ENCODE measurements at places on chromosomes 5 and 9.

- DNase-seq = no peak
Observed at GRCh38 chr9:123960965-123961364, 31.0 kb upstream of the DENND1A start.

DNA sequence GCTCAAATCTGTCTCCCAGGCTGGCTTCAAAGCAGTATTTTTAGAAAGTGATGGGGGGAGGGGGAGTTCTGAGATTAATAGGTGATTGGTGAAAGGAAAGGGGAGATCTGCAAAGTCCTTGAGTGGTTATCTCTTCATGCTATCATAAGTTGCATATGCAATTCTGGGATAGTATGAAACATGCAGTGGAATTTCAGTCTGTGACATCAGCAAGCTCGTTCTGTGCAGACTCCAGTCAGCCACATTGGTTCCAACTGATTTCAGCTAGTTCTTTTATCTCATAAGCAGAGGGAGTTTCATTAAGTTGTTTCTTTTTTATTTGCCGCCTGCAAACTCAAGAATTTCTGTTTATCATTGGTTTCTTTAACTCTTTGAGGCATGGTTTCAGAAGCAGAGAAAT, 180.5 kb upstream of the SH3GL2 start:
- no peak for DNase-seq

DNA sequence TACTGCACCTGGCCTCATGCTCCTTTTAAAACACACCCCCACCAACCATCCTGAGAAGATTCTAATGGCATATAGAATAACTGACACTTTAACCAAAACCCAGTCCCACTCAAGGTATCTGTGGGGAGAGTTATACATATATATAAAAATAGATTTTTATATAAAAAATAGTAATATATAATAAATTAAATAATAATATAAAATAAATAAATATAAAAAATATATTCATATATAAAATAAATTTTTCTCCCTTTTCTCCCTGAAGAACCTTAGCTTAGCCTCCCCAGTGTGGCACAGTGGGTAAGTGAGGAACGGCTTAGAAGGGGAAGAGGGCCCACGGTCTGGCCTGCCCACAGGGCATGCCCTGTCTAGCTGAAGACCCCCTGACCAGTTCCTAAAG, 51.1 kb upstream of the SSBP2 start:
- no peak for DNase-seq

- DNase-seq = no peak
Observed at GRCh38 chr9:4654084-4654483, 8.0 kb upstream of the PLPP6 start.

DNA sequence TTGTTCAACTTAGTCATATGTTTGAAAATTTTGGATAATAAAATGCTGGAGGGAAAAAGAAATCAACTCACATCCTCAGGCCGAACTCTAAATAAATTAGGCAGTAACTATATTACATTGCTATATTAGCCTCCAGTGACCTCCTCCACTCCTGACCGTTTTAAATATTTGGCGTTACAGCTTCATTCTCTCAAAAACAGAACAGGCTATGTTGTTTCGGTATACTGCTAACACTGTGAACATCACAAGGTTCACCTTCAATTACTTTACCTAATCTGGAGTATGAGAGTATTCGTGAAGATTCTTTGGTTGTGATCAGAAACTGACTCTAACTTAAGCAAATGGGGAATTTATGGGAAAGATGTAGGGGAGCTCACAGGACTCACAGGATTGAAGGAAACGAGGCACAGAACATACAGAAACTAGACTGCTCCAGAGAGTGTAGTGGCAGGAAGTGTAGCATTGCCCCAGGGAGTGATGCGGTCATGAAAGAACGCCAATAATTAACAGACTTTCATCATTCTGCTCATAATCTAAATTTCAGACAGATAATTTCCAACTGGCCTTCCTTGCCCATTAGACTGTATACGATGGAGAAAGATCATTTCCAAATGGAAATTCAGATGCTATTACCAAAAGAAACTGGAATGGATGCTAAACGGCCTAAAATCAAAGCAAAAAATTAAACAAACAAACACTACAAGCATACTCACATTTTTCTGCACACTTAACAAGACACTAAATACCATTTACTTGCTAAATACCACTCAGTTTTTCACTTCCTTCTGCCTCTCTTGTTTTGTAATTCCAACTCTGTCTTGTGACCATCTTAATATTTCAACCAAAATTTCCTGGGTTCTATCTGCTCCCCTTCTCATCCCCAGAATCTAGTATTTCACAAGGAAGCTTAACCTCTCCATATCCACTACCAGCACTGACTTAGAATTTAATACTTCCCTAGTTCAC, 110.1 kb upstream of the LPAR1 start:
- no peak for DNase-seq

DNA sequence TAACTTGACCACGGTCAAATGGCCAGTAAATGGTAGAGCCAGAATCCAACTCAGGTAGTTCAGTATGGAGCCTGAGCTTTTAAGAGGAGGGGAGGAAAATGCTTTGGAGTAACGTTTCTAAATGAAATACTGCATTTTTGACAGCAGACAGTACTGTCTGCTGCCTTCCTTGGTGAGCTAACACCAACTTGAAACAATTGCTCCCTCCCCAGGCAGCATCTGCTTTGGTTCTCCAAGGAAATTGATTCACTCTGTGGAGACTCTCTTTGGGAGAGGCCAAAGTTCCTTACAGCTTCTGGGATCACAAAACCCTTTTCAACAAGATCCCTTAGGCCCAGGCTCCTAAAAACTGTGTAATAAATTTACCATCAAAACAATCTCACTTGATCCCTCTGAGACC, 75.2 kb upstream of the SSBP2 start:
- DNase-seq = no peak

DNA sequence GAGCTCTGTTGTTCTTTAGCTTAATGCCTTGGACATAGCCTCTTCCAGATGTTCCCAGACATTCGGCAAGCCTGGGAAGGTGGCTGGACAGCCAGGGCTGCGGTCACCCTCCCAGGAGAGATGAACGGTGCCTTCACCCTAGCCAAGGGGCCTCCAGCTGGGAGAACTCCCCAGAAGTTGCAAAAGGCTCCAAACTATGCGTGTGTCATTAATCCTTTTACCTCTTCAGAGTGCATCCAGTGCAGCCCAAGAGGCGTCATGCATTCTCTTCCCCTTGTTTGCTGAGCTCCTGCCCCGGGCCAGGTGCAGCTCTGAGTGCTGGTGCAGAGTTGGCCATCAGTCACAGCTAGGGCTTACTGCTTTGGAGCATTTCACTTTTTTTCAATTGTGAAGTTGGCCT, 22.8 kb downstream of the HMCN2 start:
- no peak for DNase-seq

DNA sequence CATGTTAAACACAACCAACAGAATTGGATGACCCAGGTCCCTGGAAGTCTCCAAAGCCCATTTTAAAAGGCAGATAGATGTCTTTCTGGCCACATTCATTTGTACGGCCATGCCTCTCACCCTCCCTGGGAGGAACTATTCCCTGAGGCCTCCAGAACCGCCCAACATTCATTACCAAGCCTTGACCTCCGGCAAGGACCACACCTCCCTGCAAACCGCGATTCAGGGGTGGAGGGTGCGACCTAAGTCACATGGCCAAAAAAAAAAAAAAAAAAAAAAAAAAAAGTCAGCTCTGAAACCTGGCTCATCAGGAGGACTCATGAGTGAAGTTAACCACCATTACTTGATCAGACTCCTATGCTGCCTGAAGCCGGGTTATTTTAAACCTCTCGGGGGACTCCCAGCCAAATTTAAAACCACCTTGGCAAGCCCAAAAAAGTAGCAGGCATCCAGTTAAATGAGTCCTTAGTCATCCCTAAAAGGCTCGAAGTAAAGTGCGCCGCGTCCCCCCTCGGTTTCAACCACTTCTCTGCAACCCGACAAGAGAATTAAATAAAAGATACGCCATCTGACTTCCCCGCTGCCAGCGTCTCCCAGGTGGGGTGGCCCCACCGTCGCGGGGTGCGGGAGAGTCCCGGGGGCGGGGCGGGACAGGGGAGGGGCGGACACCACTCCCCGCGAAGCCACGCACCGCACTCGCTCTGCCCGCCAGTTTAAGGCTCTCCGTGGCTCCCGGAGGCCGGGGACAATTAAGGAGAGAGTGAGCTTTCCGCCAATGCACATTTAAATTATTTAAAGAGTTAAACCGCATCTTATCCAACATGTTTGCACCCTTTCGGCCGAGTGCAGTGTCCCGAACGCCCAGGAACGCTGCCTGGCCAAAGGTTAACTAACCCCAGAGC, 2.3 kb downstream of the KLF9 start:
- DNase-seq = peak; percentile 57

DNA sequence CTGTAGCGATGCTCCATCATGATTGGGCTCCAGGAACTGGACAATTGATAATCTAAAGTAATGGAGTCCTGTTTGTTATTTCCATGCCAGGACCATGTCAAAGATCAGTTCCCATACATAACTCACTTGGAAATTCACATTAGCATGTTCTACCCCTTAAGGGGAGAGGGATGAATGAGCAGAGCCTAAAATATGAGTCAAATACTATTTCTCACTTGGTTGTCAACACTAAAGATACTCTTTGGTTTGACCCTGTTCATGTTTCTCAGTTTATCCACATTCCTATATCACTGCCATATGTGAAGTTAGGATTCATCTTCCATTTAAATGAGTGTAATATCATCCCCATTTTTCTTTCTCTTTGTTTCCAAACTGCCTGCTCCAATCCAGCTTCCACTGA, 321.6 kb upstream of the PAPPA start:
- no peak for DNase-seq

DNA sequence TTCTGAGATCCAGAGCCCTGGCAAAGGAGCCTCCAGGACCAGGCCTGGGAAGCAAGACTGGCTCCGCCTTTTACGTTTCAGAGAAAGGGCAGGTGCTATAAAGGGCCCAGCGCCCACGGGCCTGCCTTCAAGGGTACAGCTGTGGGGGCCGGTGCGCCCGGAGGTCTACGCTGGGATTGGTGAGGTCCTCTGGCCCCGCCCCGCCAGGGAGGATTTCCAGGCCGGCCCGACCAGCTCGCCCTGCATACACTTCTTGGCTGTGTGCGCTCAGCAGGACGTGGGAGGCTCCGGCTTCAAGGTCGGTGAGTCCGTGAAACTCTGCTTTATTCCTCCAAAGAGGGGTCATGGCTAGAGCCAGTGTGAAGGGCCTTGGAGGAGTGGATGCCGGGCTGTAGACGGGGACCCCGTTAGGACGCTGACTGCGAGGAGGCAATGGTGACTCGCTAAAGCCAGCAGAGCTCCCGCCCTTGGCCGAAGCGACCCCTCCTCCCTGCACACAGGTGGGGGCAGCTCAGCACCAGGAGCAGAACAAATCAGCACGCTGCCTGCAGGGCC, at the start of gene CKMT2:
Gene CKMT2 (plus strand): TSS at position 243 of the 555 bp plus-strand sequence. CDS start 17,811 bp downstream, outside the sequence.
- peak; percentile 54 for DNase-seq

GRCh38 chr5:17212996-17213395, 4.4 kb upstream of the BASP1 start:
- DNase-seq = no peak

- DNase-seq = no peak
Observed at GRCh38 chr5:155017610-155018009, 4.1 kb downstream of the KIF4B start.

DNA sequence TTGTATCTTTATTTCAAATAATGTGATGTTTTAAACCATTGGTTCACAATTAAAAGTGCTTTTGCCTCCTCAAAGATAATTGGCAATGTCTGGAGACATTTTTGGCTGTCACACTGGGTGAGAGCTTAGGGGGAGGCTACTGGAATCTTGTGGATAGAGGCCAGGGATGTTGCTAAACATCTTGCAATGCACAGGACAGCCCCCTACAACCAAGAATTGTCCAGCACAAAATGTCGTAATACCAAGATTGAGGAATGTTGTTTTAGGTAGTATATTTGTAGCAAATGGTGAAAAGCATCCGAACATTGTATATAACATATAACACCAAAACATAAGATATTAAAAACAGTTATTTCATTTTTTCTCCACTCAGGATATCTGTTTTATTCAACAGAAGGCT, 99.8 kb downstream of the SLC44A1 start:
- no peak for DNase-seq

DNA sequence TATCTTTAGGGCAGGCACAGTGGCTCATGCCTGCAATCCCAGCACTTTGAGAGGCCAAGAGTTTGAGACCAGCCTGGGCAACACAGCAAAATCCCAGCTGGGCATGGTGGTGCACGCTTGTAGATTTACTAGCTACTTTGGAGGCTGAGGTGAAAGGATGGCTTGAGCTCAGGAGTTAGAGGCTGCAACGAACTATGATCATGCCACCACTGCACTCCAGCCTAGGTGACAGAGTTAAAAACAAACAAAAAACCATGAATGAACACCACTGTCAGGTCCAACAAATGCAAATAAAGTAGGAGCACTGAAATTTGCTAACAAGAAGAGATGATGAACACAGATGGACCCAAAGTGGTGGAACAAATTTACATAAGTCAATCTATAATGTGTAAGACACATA, 4.9 kb downstream of the PTBP3 start:
- DNase-seq = no peak

- no peak for DNase-seq
Observed at GRCh38 chr5:34685485-34686165, 29.5 kb downstream of the RAI14 start.

GRCh38 chr5:14913096-14913495, 41.5 kb upstream of the ANKH start:
- no peak for DNase-seq

DNA sequence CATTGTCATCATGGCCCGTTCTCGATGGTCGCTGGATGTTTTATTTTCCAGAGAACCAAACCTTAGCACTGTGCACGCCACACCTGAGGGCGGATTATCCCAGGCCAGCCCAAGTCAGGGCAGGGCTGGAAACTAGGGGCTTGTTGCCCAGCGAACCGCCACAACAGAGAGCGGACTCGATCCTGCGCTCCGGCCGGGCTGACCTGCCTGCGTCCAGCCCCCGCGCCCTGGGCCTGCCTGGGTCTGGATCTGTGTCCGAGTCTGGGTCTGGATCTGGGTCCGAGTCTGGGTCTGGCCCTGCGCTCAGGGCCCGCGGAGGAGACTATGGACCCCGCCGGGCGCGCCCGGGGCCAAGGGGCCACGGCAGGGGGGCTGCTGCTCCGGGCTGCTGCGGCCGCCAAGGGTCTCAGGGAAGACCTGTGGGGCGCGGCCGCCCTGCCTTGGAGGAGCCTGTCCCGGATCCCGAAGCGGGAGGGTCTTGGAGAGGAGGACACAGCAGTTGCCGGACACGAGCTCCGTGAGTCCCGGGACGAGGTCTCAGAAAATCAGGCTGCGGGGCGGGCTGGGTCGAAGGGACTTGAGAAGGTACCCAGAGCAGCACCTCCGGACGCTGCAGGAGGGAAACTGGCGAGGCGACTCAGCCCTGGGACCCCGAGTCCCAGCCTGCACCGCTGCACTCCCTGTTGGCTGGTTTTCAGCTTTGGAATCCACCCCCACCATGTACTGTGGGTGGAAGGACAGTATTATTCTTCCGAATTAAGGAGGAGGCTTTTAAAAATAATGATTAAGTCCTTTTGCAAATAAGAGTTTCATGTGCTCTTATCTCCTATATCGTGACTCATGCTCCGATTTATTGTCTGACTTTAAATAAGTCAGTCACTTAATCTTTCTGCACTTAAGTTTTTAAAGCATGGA, at the start of gene ANKDD1B:
Gene ANKDD1B (plus strand): TSS at position 143 of the 915 bp plus-strand sequence. CDS start 182 bp downstream, at position 325.
- peak; percentile 2 for DNase-seq

Measured in globus pallidus (tissue), 1 donor.